ENCODE measurements at places on chromosomes 4 and X.

GRCh38 chr4:11548597-11549082, 119.9 kb upstream of the HS3ST1 start:
- DNase-seq = no peak

- no peak for DNase-seq
Measured at GRCh38 chr4:184768296-184768695, 34.4 kb upstream of the CENPU start.

DNA sequence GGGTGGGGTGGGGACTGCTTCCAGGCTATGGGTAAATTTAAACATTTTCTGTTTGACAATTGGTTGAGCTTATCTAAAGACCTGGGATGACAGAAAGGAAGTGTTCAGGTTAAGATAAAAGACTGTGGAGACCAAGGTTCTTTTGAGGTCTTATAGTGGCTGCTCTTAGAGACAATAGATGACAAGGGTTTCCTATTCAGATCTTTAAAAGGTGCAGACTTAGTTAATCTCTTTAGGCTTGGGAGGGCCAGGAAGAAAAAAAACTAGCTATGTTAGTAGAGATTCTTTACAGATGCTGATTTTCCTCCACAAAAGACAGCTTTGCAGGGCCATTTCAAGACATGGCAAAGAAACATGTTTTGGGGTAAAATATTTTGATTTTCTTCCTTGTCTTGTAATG, 972.5 kb downstream of the CCSER1 start:
- no peak for DNase-seq

DNA sequence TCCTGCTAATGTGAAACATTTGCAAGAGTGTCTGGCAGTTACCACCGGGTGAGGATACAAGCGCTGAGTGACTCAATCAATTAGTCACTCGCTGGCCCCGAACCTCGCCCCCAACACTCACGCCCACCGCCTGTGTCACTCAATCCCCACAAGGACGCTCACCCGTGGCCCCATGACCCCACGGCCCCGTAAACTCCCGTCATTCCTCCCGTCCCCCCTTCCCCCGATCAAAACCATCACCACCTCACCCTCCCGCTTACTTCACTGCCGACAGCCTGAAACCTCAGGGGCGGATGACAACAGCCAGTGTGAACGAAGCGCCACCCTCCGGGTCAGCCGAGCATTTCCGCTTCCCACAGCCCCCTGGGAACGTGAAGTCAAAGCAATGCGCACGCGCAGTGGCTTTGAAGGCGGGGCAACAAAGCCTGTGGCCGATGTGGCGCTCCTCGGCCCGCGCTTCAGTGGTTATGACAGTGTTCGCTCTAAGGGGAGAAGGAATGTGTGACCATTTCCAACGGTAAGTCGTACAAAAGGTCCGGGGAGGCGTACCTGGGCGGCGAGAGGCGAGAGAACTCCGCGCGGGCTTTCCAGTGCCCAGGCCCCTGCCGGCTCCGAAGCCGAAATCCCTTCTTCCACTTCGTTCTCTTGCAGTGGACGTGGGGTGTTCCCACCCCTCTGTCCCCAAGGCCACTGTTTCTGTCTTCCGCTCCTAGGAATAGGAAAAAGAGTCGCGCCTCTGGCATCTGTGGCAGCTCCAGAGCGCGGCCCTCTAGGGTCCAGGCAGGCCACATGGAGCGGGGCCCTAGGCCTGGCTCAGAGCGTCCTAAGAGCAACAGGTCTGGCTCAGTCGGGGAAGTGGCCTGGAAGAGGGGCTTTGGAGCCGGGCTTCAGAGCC, at the start of gene ZNF674:
ZNF674 (minus strand) TSS at position 311 of the 895 bp plus-strand sequence. CDS start 3,334 bp downstream, outside the sequence.
- DNase-seq = peak; percentile 86

GRCh38 chr4:181438641-181439040, 804.6 kb upstream of the TENM3 start:
- DNase-seq = no peak

DNA sequence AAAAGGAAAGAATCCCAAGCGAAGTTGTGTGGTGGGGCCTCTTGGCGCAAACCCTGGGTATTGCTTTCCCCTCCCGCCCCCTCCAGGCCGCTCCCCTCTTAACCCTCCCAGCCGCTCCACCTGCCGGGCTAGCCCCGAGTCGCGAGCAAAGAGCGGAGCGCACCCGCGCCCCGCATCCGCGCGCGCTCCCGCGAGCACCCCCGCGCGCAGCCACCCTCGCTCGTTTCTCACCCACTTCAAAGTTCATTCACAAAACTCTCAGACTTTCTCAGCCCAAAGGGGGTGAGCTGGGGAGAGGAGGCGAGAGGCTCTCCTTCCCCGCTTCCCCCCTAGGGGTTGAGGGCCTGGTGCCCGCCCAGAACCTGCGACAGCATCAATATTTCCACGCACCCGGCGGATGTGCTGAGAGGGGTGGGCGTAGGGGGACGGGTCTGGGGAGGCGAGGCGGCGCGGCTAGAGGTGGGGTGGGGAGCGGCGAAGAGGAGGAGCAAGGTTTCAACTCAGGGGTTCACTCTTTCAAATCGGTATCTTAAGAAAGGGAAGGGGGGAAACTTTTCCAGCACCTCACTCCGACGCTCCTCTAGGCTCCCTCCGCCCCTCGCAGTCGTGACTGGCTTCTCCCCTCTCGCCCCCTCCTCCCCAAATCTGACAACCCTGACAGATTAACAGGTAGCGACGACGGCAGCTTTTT, 1.8 kb downstream of the MAML3 start:
- DNase-seq = peak; percentile 58

GRCh38 chr4:947491-947971, 15.3 kb downstream of the TMEM175 start:
- no peak for DNase-seq

- DNase-seq = no peak
Measured at GRCh38 chrX:67570839-67571238, 27.0 kb downstream of the AR start.

- DNase-seq = no peak
Measured at GRCh38 chr4:10302096-10302495, 155.1 kb downstream of the ZNF518B start.

- DNase-seq = no peak
Measured at GRCh38 chr4:39043861-39044363, 11.7 kb upstream of the TMEM156 start.

GRCh38 chr4:109877400-109877799, 29.5 kb downstream of the LRIT3 start:
- no peak for DNase-seq

DNA sequence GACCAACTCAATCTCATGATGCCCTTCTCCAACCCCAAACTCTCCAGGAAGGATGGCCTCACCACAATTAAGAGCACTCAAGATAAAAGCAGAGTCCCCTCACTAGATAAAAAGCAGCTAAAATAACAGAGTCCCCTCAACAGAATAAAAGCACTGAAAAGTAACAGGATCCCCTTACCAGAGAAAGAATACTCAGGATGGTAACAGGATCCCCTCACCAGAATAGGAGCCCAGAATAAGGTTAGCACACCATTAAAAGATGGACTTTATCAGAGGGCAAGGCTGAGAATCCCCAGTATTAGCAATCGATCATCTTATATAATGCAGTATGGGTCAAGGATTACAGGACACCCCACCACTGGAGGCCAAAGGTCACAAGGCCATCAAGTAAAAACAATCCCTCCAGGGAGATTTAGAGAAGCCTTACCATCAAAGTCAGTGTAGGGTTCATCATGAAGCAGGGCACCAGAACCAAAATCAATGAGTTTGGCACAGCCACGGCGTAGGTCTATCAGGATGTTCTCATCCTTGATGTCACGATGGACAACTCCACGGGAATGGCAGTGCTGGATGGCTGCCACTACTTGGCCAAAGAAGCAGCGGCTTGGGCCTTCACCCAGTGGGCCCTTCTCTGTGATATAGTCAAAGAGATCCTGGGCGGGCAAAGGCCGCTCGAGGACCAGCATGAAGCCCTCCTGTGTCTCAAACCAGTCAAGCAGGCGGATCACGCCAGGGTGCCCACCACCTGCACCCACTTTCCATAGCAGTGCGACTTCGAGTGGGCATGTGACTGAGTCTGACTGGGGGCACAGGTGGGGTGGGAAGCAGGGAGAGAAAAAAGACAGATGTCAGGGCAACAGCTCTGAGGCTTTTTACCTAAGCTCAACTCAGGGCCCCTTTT, 3.4 kb upstream of the SLC35A2 start:
- DNase-seq = no peak

- DNase-seq = no peak
Measured at GRCh38 chrX:110163488-110163887, 154.4 kb downstream of the AMMECR1 start.

GRCh38 chr4:140256335-140256734, 102.4 kb upstream of the MAML3 start:
- no peak for DNase-seq

GRCh38 chr4:22708961-22709360, 16.2 kb downstream of the GBA3 start:
- DNase-seq = no peak

DNA sequence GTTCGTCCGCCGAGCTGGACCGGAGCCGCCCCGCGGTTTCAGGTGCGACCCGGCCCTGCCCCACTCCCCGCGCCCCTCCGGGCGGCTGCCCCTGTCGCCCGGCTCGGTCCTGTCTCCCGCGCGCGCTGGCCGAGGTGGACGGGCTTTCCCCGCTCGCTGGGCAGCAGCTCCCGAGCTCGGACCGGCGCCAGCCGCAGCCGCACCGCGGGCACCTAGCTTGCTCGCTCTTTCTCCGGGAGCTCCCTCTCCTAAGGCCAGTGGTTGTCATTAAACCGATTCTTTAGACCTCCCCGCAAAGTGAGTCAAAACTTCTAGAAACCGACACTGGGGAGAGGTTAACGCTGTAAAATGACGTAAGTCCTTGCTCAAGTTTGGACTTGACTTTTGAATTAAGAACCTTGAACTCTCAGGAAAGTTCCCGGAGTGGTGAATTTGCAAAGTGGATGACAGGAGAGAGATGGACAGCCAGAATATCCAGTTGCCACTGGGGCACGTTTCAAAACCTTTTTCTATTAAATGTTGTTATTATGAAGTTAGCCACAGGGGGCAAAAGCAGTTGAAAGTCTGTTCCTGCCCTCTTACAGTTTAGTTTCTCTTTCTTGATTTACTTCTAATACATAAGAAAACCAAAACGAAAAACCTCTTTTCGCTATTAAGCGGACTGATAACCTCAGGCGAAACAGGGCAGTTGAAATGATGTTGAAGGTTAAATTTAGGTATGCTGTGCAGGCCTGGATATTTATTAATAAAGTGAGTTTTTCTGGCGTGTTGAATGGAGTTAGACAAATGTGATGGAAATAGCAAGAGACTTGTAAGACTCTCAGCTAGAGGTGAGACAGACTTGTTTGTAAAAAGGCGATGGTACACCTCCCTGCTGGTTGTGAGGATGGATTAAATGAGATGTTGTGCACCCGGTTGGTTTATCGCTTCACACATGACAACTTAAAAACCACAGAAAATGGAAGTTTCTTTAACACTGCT, 847 bp downstream of the PI4K2B start:
- no peak for DNase-seq

- DNase-seq = no peak
Measured at GRCh38 chrX:15749642-15750610, 11.9 kb downstream of the CA5B start.

DNA sequence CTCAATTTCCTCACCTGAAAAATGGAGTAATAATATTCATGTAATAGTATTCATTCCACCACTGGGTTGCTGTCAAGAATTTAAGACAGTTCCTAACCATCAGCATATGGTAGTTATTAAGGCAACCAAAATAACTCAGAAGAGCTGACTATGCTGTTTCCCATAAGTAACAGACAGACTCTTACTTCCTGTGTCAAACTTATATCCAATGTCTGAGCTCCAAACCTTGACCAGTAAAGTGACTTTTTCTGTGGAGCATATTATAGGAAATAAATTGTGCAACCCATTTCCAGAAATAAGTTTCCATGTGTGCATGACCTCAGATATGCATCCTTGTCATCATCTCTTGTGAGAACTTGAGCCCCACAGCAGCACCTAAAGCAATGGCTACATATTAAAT, 78.8 kb downstream of the HADH start:
- DNase-seq = no peak

- DNase-seq = no peak
Measured at GRCh38 chr4:168039593-168039992, 52.7 kb upstream of the ANXA10 start.

GRCh38 chrX:23981711-23982110, 45.3 kb downstream of the KLHL15 start:
- no peak for DNase-seq

DNA sequence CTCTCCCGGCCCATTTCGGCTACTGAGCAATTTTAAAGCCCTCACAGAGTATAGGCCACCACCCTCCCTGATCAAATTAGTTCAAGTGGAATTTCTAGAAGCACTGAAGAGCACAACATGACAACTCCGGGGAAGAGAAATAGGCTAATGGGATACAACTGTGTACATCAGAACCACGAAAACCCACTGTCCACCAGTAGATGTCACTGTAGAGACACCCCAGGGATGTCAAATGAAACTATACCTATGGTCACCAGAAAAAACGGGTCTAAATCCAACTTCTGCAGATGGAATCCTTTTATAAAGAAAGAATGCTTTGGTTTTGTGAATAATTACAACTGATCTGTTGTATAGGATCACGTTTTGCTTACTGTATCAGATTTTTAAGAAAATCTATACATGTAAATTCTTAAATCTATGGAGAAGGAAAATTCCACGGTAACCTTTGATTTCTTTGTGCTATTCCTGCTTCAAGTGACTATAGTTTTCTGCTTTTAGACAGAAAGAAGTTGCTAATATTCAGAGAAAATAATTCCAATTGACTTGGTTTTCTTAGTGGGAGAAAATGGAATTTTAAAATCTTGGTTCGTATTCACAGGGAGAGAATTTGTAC, 29.5 kb upstream of the MAP3K15 start:
- peak; percentile 22 for DNase-seq

- DNase-seq = no peak
Measured at GRCh38 chr4:12852338-12853307, 631.5 kb downstream of the RAB28 start.

DNA sequence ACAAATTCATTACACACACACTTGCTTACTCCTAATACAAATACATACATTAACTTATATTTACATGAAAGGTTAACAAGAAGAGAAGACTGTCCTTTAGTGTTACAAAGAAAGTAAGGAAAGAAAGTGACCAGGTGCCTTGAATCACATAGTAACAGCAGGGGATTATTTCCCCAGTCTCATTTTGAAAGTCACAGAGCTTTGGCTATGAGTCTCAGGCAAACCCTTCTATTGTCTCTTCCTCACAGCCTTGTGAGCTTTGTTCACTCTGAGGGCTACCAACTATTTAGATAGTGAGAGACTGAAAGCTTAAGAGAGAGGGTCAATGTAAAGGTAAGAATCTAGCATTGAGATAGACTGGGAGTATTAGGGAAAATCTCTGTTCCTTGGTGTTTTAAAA, 161.6 kb downstream of the NPNT start:
- no peak for DNase-seq

DNA sequence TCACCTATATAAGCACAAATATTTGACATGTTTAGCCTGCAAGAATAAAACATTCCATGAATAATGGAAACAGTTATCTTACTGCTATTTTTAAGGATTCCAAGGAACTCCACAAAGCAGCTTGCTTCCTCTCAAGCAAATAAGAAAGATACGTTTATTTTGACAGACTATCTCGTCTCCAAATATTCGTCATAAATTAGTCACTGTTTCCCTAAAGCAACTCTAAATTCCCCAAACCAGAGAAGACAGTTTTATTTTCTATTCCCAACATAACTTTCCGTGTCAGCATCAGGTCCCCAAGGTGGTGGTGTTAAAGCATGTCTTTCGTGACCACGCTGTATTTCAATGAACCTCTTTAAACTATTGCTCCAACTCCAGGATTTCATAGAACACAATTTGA, 24.3 kb upstream of the DKK2 start:
- DNase-seq = no peak
